A549 treated with dexamethasone at 1 μM for 4 hours (cell line): ENCODE measurements at places on chromosomes 4 and X. TPM values are rescaled to one million over a fixed set of nuclear protein-coding genes. Genes with fewer than 3 reads are reported as not detected.

RAB33A gene
- total RNA-seq, result 0.11 to 0.19 TPM (median 0.17 TPM) in 5 replicates

MFAP3L gene
- total RNA-seq, result 3.0 to 5.8 TPM (median 4.3 TPM) in 5 replicates

CRMP1 gene
- total RNA-seq, result 3.9 to 5.3 TPM (median 4.9 TPM) in 5 replicates

SLC9B2 gene
- 6.9 to 8.3 TPM (median 7.9 TPM) in 5 replicates for total RNA-seq

IBSP gene
- total RNA-seq, result not detected in 5 replicates

TMEM47 gene
- 1.3 to 2.0 TPM (median 1.7 TPM) in 5 replicates for total RNA-seq

CT45A1 gene
- total RNA-seq, result not detected in 5 replicates

HS6ST2 gene
- total RNA-seq, result 0.08 to 0.21 TPM (median 0.15 TPM) in 5 replicates

TLL1 gene
- 0.11 to 0.28 TPM (median 0.14 TPM) in 5 replicates for total RNA-seq

SMIM10 gene
- total RNA-seq, result 0.06 to 0.08 TPM (median 0.06 TPM) in 4 of 5 replicates, not detected in the other

GCNA gene
- total RNA-seq, result 1.4 to 2.4 TPM (median 1.9 TPM) in 5 replicates

POU4F2 gene
- total RNA-seq, result not detected in 5 replicates

MAGEE2 gene
- not detected in 5 replicates for total RNA-seq

CLTRN gene
- total RNA-seq, result 0.49 to 0.96 TPM (median 0.77 TPM) in 5 replicates
